Suprapubic skin (tissue), 4 donors: ENCODE measurements at places on chromosomes 13 and 19.

DNA sequence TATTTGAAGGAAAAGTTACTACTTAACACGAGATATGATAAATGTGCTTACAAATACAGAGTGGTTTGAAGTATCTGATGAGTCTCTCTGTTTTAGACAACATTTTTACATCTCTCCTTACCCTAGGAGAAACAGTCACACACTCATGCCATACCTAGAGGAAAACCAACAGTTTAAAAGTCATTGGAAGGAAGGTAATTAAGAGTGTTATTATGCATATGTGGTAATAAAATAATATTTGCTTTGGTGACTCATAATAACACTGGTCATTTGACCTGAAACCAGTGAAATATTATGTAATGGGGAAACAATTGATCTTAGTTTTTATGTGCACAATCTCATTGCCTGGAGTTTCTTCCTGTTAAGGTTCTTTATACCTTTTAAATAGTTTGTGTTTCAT, 136.9 kb upstream of the SOX21 start:
- no peak for DNase-seq

DNA sequence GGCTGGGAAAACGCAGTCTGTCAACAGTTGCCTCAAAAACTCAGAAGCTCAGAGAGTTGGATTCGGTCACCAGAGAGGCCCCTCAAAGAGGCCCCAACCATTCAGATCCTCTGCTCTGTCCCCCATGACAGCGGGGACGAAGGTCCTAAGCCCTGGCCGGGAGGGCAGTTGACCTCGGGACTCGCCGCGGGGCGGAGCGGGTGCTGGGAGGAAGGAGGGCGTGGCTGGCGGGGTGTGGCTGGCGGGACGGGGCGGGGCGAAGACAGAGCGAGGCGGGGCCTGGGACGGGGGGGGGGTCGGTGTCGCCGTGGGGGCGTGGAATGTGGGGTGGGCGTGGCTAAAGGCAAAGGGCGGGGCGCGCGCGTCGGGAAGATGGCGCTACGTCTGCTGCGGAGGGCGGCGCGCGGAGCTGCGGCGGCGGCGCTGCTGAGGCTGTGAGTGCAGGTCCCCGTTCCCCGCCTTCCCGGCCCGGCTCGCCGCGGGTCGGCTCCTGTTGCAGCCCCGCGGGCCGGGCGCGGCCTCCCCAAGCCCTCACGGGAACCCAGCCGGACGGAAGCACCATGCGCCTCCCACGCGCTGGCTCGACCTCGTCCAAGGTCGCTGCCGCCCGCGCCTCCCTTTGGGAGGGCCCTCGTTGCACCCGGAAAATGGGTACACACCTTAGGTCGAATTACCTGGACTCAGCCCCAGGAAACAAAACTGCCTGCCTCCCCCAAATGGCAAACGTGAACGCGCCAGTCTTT, 105.2 kb downstream of the TM9SF2 start:
- DNase-seq = peak; percentile 93

DNA sequence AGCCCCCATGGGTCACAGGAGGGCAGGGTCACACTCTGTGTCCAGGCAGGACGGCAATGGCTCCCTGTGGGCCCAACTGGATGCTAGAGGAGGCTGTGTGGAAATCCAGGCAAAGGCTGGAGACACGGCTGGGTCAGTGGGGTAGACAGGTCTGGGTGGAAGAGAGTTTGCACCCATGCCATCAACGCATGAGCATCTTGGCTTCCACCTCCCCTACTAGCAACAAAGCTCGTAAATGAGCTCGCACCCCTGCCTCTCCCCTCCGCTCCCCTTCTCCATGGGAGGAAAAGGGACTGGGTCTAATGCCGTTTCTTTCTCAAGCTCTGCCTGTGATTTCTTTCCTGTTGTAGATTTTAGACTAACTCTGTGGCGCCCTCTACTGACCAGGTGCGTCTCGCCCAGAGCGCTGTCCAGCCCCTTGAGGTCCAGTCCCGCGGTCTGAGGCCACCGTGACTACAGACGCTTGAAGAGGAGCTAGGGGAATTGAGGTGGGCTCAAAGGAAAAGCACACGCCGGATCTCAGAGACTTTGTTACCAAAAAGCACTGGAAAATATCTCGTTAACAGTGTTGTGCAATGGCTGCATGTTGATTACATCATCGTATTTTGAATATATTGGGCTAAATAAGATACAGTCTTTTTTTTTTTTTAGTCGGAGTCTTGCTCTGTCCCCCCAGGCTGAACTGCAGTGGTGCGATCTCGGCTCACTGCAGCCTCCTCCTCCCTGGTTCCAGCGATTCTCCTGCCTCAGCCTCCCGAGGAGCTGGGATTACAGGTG, 50.7 kb upstream of the USP29 start:
- DNase-seq = no peak

DNA sequence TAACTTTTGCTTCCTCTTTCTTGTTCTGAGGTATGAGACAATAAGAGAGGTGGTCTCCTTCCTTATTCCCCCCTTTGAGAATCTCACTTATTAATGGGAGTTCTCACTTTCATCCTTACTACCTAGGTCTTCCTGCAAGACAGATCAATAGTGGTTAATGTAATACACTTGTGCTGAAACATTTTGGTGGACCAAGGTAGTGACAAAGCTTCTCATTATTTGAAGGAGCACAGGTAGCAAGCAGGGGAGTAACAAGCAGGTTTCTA, 17.9 kb downstream of the ZNF700 start:
- no peak for DNase-seq

GRCh38 chr13:26186995-26187394, 35.1 kb downstream of the RNF6 start:
- no peak for DNase-seq

GRCh38 chr19:11175920-11176319, 20.3 kb upstream of the SPC24 start:
- no peak for DNase-seq

GRCh38 chr13:47472516-47472915, 528.6 kb downstream of the SUCLA2 start:
- no peak for DNase-seq

DNA sequence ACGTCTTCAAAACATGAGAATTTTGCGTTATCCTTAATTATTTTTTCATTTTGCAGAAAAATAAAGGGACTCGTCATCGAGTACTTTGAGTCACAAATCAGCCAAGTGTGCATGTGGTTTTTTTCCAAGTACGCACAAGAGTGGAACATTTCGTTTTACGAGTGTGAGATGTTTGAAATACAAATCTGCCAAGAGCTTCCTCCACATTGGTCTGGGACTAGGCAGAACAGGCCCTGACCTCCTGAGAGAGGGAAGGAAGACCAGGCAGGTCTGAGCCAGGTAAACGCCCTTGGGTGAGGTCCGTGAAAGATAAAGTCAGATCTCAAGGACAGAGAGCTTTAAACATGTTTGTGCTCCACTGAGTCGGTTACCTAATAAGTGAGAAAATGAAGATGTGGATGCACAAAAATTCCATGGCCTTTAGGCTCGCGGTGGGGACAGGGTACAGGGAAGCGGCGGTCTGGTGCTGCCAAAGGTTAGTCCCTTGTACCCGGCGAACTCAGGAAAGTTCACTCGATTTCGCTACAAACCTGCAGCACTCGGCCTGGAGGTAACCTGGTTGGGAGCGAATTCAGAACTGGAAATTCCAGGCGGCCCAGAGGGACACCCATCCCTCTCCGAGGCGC, 473 bp upstream of the ITM2B start:
- DNase-seq = peak; percentile 77

DNA sequence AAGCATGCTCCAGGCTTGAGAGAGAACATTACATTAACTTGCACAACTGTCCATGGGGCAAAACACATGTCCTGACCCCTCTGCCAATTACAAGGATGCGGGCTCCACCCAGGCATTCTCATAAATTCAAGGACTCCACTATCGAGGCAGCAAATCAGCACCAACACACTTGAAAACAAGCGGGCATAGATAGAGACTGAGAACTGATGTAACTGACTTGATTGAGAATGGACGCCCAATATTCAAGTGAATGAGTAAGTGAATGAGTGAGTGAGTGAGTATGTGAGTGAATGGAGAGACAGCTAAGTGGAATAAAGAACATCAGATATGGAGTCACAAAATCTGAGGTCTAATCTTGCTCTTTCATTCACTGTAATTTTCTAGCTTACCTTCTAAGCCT, 75.0 kb upstream of the VSTM2B start:
- no peak for DNase-seq

DNA sequence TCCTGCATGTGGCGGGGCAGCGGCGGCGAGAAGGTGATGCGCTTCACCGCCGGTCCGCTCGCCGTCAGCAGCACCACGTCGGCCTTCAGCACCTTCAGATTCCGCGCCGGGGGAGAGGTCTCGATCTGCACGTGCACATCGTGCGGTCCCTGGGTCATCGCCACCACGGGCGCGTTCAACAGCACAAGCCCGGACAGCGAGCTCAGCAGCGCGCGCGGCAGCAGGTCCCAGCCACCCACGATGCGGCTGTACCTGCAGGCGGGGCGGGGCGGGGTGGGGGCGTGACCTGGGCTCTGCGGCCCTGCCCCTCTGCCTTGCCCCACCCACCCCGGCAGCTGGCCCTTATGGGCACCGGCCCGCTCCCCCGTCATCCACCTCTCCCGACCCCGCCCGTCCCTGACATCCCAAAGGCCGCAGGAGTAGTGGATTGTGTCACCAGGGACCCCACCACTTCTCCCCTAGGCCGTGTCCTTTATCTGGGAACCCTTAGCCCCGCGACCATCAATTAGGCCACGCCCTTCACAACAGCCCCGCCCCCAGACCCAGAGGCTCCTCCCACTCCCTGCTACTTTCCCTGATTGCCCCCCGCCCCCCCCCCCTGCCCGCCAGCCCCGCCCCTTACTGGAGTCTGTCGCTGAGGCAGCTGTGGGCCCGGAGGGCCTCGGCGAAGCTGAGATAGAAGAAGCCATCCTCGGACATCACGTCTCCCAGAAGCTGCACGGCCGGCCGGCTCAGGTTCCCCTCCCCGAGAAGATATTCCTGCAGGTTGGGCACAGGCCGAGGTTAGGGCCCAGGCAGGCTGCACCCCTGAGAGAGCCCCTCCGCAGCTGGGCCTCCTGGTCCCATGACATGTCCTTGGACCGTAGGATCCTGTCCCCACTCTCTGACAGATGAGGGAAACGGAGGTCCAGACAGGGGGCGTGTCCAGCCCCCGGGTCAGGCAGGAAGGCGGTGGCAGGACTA, 6.1 kb downstream of the IL4I1 start:
- no peak for DNase-seq

GRCh38 chr19:12092065-12092867, 27.7 kb downstream of the ZNF844 start:
- DNase-seq = peak; percentile 89

DNA sequence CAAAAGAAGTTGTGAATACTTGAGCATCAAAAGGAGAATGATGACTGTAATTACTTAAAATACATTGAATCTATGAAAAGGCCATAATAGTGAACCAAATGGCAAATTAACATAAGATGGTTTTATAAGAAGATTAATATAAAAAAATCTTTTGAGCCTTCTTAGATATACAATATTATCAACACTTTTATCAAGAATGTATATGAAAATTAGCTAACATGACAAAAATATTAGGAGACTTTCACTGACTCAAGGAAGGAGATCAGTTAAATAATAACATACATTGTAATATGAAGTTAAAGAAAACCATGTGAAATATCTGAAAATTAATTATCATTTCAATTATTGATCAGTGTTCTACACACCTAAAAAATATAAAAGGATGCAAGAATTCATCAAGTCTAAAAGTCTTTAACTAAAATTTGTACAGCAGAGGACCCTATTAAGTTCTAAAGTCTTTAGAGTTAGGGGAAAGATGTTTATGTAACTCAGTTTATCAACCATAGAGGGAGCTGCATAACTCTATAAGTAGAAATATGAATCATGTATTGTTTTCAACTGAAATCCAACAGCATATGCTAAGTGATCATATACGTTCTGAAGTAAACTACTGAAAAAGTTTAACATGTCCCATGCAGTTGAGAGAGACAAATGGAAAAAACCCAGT, 756.1 kb upstream of the MIR17HG start:
- no peak for DNase-seq

GRCh38 chr13:44668688-44669087, 92.6 kb upstream of the TSC22D1 start:
- no peak for DNase-seq

DNA sequence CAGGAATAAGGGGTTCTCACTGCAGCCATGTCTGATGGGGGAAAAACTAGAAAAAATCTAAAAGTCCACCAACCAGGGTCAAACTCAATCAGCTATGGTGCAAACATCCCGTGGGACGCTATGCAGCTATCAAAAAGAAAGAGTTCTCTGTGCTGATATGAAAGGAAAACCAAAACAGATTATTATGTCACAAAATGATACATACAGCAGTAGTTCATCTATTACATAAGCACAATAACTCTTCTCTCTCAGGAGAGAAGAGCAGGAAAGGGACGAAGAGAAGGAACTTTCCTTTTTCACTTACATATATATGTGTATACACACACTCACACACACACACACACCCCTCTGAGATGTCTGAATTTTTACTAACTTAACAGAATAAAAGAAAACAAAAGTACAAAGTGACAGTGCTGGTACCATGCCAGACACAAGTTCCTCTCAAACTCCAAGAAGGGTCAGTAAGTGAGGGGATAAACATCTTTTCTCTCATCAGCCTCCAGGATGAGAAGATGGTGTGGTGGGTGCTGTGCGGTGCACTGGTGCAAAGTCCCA, 2.9 kb upstream of the FKRP start:
- no peak for DNase-seq

DNA sequence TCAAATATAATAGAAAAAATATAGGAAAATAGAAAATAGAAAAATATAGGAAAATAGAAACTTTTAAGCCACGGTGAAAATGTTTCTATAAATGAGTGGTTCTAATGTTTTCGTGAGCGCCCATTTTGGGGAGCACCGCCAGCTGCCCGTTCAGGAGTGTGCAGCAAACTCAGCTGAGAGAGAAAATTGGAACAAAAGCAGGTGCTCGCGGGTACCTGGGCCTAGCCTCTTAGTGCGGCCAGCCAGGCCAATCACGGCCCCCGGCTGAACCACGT, 204 bp upstream of the PDX1 start:
- no peak for DNase-seq

- DNase-seq = no peak
Measured at GRCh38 chr13:40504641-40505040, 161.8 kb downstream of the FOXO1 start.

DNA sequence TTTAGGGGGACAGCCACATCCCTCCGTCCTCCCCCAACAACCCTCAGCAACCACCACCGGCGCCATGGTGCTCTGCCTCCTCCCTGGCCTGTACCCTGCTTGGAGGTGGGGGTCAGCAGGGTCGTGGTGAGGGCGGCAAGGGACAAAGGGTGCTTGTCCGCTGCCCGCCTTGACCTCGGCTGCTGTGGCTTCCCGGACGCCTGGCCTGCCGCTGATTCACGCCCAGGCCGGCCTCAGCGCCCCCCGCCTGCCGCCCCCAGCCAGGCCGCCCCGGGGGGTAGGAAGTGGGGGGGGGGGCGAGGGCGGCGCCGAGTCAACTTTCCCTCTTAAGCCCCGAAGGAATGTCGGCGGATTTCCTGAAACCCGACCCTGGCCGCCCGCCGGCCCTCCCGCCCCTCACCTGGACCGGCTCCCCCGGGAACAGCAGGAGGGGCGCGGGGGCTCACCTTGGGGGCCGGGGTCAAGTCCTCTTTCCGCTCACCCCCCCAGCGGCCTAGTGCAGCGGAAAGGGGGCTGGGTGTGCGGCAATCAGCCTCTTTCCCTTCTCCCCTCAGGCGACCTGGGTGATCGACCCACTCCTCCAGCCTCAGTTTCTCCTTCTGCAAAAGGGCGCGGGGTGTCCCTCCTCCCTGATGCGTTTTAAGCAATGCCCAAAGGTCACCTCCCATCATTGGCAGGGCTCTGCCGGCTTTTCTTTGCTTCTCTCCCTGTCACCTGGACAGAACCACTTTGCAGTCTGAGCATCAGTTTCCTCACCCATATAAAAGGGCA, 1.9 kb upstream of the TMEM59L start:
- no peak for DNase-seq

GRCh38 chr19:38362076-38362945, 12.1 kb upstream of the PSMD8 start:
- DNase-seq = peak; percentile 92

- no peak for DNase-seq
Measured at GRCh38 chr13:48976576-48977285, 1.0 kb downstream of the FNDC3A start.
